ENCODE measurements at places on chromosomes 13 and 19.

GRCh38 chr13:27336014-27336673, 65.5 kb downstream of the RASL11A start:
- DNase-seq = no peak

DNA sequence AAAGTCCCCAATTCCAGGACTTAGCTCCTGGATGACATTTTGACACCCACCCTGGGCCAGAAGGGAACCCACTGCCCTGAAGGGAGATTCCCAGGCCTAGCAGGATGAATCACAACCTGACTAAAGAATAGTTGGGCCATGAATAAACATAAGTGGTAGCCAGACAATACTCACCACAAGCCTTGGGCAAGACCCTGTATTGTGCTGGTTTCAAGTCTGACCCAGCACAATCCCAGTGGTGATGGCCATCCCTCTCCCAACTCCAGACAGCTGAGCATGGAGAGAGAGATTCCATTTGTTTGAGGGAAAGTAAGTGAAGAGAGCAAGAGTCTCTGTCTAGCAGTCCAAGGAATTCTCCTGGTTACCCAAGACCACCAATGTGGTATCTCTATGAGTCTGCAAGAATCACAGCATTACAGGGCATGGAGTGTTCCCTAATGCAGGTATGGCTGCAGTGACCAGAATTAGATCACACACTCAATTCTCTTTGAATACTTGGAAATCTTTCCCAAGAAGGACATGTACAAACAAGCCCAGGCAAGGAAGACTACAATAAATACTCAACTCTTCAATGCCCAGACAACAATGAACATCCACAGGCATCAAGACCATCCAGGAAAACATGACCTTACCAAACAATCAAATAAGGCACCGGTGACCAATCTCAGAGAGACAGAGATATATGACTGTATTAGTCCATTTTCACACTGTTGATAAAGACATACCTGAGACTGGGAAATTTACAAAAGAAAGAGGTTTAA, 158.0 kb downstream of the VWA8 start:
- DNase-seq = no peak

DNA sequence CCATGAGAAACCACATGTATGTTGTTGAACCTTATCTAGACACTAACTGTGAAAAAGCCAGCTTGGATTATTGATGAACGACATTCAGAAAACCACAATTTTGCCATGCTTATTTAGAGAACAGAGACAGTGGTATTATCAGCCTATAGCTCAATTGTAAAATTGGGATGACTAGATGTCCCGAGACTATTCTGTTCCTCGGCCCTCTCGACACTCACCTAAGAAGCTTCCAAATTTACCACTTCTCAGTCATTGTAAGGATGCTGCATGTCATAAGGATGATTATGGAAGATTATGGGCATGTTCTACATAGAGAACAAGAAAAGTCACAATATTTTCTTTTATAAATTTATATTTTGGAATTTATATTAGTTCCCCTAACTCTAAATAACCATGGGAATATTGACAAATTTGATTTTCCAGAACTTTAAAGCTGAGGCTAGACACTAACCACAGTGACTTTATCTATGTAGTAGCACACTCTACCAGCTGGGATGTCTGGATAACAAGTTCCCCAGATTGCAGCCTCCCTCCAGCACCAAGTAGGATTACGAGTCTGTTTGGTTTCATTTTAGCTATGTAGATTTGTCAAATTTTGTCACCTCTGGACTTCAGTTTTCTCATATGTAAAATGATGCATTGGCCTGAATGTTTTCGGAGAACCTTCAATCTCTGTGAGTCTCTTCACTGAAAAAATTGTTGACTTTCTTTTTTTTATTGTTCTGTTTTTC, 513.6 kb downstream of the IRS2 start:
- DNase-seq = no peak

DNA sequence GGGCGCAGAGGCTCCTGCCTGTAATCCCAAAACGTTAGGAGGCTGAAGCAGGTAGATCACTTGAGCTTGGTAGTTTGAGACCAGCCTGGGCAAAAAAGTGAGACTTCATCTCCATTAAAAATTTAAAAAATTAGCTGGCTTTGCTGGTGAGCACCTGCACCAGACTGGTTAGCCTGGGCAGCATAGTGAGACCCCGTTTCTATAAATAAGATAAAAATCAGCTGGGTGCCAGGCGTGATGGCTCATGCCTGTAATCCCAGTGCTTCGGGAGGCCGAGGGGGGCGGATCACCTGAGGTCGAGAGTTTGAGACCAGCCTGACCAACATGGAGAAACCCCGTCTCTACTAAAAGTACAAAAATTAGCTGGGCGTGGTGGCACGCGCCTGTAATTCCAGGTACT, 32.4 kb downstream of the DPRX start:
- no peak for DNase-seq

- DNase-seq = no peak
These were observed 178.9 kb downstream of the COL4A1 start for GRCh38 chr13:110127986-110128511.

- no peak for DNase-seq
These were observed 42.5 kb upstream of the SCEL start for GRCh38 chr13:77492982-77493381.

DNA sequence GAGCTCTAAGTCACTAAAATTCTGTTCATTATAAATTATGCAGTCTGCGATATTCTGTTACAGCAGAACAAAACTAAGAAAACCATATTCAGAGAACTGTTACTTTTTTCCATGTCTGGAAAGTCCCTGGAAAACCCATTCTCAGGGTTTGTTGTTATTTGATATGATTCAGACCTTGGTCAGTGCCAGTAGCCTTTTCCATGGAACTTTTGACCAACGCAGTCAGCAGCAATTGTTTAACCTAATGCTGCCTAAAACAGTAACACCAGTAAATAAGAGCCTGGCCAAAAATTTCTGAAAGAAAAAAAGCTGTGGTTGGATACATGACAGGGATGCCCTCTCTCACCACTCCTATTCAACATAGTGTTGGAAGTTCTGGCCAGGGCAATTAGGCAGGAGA, 402.7 kb downstream of the TBC1D4 start:
- DNase-seq = no peak

DNA sequence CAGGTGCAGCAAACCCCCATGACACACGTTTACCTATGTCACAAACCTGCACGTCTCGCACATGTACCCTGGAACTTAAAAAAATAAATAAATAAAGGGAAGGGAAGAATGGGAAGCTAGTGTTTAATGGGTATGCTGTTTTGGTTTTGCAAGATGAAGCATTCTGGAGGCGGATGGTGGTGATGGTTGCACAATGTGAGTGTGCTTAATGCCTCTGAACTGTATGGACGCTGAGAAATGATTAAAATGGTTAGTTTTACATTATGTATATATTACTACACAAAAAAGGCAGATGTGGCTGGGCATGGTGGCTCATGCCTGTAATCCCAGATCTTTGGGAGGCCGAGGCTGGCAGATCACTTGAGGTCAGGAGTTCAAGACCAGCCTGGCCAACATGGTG, 17.8 kb downstream of the NFILZ start:
- DNase-seq = no peak

GRCh38 chr19:39160889-39161672, 35.5 kb downstream of the PAK4 start:
- no peak for DNase-seq

- DNase-seq = no peak
These were observed 11.7 kb upstream of the PTPRS start for GRCh38 chr19:5352229-5352763.

DNA sequence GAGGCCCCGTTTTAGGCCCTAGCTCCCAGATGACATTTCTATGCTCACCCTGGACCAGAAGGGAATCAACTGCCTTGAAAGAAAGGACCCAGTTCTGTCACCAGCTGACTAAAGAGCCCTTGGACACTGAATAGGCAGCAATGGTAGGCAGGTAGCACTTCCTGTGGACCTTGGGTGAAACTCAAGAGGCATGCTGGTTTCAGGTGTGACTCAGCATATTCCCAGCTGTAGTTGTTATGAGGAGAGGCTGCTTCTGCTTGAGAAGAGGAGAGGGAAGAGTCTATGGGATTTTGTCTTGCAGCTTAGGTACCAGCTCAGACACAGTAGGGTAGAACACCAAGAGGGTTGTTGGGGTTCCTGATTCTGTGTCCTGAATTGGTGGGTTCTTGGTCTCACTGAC, 37.9 kb upstream of the HTR2A start:
- no peak for DNase-seq

DNA sequence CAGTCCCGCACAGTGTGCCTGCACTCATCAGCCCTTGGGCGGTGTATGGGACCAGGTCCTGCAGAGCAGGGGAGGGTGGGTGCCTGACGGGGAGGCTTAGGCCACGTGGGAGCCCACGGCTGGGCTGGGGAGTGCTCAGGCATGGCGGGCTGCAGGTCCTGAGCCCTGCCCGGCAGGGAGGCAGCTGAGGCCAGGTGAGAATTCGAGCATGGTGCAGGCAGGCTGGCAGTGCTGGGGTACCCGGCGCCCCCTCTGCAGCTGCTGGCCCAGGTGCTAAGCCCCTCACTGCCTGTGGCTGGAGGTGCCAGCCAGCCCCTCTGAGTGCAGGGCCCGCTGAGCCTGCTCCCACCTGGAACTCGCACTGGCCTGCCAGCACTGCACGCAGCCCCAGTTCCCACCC, 630.9 kb upstream of the PCDH20 start:
- DNase-seq = no peak

GRCh38 chr19:2345794-2346663, 14.0 kb upstream of the TMPRSS9 start:
- DNase-seq = no peak

- no peak for DNase-seq
These were observed 18.8 kb upstream of the EDDM13 start for GRCh38 chr19:56253737-56254136.

GRCh38 chr13:26517936-26518335, 39.5 kb upstream of the WASF3 start:
- no peak for DNase-seq

DNA sequence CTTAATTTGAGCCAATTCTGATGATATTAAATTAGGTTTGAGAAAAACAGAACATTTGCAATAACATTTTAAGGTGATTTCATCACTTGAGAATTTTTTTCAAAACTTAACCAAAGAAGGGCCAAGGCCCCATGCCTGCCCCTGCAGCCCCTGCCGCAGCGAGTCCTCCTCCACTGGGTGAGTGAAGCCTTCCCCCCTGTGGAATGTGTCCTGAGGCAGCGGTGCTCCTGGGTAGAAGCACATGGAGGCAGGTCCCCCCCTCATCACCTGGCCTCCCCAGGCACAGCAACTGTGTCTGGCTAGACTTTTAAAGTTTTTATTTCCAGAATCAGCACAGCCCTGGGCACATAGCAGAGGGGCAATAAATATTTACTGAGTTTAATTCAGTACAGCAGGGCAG, 10.8 kb downstream of the SOX1 start:
- DNase-seq = no peak

GRCh38 chr19:49119411-49120324, at the start of gene PPFIA3:
TSS of gene PPFIA3 (plus strand) at chr19:49119544. CDS start at chr19:49127874, 8,330 bp downstream.
- no peak for DNase-seq

GRCh38 chr19:4744451-4745174, 21.0 kb upstream of the DPP9 start:
- DNase-seq = no peak

DNA sequence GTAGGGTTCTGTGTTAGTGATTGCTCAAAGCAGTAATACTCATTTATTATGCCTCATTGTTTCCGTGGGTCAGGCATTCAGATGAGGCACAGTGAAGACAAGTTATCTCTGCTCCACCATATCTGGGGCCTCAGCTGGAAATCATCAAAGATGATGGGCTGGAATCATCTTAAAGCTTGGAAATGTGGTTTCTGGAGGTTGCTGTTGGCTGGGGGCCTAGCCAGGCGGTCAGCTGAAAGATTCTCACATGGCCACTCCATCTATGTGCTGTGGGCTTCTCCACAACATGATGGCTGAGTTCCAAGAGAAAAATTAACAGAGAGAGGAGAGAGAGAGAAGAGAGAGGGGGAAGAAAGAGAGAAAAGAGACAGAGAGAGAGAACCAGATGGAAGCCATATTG, 75.5 kb downstream of the OLFM4 start:
- DNase-seq = no peak

GRCh38 chr19:55223291-55224037, 5.1 kb downstream of the TMEM86B start:
- DNase-seq = no peak

DNA sequence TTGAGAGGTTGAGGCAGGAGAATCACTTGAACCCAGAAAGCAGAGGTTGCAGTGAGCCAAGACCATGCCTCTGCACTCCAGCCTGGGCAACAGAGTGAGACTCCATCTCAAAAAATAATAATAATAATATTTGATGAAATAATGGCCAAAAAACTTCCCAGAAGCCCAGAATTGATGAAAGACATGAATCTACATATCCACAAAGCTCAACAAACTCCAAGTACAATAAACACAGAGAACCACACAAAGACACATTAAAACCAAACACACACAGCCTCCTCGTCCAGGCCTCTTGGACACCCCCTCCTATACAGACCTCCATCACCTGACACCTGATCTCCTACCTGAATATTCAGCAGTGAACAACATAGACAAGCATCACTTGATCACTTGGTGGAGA, 3.2 kb upstream of the SYDE1 start:
- DNase-seq = no peak

DNA sequence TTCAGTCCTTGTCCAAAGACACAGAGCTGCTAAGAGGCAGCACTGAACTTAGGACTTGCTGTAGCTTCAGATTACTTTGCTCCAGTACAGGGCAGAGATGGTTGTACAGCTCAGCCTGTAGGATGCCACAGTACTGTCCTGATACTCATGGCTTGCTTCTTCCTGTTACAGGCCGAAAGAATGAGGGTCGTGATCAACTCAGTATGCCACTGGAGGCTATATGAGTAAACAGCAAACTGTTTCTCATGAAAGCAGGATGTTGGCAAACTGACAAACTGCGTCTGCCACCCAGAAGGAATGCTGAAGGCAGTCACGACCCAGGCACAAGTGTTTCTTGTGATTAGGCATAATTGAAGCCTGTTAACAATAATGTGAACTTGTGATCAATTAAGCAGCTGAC, 2.8 kb downstream of the ZNF749 start:
- no peak for DNase-seq

DNA sequence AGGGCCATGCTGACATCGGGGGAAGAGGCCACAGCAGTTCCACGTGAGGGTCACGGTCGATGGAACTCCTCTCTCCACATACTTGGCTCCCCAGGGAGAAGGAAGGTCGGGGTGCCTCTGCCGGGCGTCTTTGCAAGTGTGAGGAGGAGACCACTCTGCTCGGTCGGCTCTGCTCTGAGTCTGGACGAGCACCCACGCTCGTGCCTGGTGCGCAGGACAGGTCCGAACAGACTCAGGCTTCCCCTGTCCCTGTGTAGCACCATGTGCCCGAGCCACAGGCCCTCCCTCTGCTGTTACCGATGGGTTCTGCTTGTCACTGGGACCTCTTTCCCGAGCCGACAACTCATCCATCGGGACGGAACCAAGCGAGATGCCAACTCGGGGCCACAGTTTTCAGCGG, 35.1 kb downstream of the TMEM255B start:
- DNase-seq = no peak
